ENCODE measurements at places on chromosomes 5 and 9.

DNA sequence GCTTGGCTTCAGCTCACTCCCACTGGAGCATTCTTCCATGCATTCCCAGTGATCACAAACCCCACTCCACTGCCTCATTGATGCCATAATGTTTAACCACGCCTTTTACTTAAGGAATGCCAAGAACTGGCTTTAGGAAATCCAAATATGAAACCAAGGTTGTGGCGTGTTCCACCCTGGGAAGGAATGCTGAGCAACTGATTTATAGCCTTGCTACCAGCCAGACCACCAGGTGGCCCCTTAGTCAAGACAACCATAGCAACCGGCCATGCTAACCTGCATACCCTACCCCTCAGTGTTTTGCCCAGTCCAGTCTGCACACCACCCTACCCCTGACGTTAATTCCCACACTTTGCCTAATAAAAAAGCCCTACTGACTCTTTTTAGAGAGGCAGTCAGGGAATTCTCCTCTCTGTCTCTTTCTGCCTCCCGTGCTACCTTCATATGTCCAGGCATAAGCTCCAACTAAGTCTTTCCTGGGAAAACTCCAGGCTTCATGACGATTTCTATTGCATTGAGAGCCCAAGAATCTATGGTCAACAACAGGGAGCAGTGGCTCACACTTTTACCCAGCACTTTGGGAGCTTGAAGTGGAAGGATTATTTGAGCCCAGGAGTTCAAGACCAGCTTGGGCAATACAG lies 27.0 kb upstream of the PRRC2B start:
- peak; percentile 49 for DNase-seq

DNA sequence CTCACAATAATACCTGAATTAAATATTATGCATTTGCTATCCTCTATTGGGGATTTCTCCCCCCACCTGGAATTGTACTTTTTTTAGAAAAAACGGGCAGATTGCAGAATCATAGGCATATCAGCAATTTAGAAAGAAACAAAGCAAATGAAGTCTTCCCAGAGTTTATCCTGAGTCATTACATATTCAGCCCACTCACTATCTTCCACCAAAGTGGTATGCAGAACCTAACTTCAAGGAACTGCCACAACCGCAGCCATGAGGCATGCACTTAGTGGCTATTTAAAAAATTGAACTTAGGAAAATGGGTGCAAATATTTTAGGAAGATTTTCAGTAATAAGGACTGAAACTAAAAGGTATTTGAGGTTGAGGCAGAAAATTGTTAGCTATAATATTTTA lies 48.6 kb downstream of the UBAP1 start:
- peak; percentile 87 for DNase-seq

GRCh38 chr5:1292846-1293415 lies 1.9 kb downstream of the TERT start:
- DNase-seq = no peak

- DNase-seq = peak; percentile 35
Measured at GRCh38 chr9:127154390-127155191, 32.2 kb upstream of the ANGPTL2 start.

DNA sequence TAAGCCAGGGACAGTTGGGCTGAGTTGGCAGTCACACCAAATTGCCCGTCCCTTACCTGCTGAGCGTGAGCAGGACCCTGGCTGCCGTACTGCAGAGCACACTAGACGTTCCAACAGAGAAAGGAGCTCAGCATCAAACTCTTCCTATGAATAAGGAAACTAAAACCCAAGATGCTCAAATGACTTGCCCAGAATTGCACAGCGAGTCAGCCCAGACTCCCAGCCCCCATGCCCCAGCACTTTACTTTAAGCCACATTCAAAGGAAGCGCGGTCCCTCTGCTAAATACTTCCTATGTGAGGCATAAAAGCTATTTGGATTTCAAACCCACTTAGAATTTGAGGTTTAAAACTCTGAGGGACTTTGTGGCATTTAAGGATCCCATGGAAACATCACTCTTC lies 23.9 kb downstream of the PAX5 start:
- no peak for DNase-seq

GRCh38 chr5:92874790-92875189 lies 706.2 kb downstream of the NR2F1-AS1 start:
- DNase-seq = no peak

DNA sequence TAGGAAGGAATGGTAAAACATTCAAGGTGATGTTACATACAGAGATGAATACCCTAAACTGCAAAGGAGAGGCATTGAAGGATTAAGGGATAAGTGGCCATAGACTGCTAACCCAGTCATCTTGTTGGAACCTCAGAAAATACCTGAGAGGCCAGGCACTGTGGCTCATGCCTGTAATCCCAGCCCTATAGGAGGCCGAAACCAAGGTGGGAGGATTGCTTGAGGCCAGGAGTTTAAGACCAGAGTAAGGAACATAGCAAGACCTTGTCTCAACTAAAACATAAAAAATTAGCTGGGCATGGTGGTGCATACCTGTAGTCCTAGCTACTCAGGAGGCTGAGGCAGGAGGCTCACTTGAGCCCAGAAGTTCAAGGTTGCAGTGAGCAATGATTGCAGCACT lies 10.9 kb downstream of the ECM2 start:
- DNase-seq = no peak

- no peak for DNase-seq
Measured at GRCh38 chr5:40680741-40681362, 1.1 kb downstream of the PTGER4 start.

- DNase-seq = no peak
Measured at GRCh38 chr5:20446121-20446520, 458.1 kb upstream of the CDH18 start.

DNA sequence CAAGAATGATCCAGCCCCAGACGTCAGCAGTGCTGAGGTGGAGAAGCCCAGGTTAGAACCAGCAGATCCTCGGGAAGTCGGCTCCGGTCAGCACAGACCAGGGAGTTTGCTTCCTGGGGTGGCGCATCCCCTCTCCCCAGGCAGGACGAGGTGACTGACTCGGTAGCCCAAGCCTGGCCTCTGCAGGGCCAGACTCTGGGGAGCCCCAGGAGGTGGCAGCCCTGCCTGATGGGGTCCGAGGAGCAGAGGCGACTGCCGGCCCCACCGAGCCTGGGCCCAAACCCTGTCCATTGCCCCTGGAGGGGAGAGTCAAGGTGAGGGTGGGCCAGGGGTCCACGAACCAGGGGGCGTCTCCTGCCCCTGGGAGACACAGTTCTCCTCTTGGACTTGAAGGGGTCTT lies 52.9 kb upstream of the SARDH start:
- DNase-seq = no peak

GRCh38 chr9:75482566-75482965 lies 394.3 kb downstream of the OSTF1 start:
- no peak for DNase-seq

- no peak for DNase-seq
Measured at GRCh38 chr5:61394793-61395192, 62.7 kb downstream of the ZSWIM6 start.

DNA sequence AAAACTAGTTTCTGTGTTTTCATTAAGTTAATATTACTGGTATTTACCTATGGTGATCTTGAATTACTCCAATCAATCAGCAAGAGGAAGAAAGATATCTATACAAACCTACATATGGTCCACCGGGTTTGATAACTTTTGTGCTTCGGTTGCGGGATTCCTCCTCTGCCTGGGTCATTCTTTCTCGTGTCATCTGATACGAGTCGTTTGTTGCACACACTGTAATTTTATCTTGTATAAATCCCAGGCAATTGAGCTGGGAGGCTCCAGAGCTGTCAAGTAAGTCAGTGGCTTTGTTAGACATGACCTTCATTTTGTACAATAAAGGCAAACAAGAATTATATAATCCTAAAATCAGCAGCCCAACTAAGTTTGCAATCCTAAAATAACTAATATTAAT lies 48.0 kb downstream of the ELL2 start:
- DNase-seq = no peak

GRCh38 chr5:176180339-176180738 lies 57.9 kb upstream of the SIMC1 start:
- peak; percentile 60 for DNase-seq

GRCh38 chr9:137614631-137615386 lies 4.0 kb upstream of the EHMT1 start:
- DNase-seq = no peak

- no peak for DNase-seq
Measured at GRCh38 chr9:33952066-33952465, 96.6 kb downstream of the UBAP2 start.

GRCh38 chr9:12183321-12183720 lies 509.9 kb upstream of the TYRP1 start:
- no peak for DNase-seq

DNA sequence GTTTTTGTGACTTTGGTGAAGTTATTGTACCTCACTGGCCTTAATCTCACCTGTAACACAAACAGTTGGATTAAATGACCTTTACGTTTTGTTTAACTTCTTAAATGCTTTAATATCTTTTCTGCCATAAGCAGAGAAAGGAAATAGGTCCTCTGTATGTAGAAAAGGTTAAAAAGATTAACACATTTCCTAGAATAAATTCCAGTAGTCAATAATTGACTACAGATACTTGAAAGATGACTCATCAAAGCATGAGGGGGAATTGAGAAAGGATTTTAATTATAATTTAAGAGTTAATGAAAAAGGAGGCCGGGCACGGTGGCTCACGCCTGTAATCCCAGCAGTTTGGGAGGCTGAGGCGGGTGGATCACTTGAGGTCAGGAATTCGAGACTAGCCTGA lies 35.8 kb upstream of the CMYA5 start:
- DNase-seq = no peak

- DNase-seq = no peak
Measured at GRCh38 chr5:87785554-87786335, 373.0 kb upstream of the CCNH start.

DNA sequence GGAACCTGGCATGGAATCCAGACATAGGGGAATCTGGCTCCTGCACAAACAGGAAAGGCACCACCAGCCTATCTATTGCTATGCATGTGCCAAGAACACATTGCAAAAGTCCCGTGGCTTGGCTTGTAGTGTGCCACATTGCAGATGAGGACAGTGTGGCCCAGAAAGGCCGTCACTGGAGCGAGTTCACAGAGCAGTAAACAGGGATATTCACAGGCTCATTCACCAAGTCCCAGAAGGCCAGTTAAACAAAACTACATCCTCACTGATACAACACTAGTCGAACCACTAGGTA lies 39.6 kb upstream of the TRIM32 start:
- DNase-seq = no peak

- no peak for DNase-seq
Measured at GRCh38 chr5:58708456-58708855, 125.6 kb downstream of the RAB3C start.

- no peak for DNase-seq
Measured at GRCh38 chr9:131448818-131449217, 53.9 kb upstream of the POMT1 start.

DNA sequence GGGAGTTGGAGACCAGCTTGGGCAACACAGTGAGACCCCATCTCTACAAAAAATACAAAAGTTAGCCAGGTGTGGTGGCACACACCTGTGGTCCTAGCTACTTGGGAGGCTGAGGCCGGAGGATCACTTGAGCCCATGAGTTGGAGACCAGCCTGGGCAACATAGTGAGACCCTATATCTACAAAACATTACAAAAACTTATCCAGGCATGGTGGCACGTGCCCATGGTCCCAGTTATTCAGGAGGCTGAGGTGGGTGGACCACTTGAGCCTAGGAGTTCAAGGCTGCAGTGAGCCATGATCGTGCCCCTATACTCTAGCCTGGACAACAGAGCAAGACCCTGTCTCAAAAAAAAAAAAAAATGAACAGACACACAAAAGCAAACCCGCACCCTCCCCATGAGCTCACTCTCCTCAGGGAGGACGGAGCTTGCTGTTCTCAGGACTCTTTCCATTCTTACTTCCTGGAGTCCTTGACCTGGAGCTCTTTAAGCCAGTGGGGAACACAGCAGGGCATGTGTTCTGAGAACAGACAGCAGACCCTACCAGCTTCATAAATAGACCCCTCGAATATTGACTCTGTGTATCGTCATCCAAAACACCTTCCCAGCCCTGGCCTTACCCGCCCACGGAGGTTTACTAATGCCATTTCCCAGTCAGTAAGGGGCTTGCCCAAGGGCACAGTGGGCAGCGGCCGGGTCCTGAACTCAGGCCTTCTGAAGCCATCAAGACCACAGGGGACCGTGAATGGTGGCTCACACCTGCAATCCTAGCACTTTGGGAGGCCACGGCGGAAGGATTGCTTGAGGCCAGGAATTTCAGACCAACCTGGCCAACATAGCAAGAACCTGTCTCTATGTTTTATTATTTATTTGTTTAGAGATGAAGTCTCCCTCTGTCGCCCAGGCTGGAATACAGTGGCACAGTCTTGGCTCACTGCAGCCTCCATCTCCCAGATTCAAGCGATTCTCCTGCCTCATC lies 11.1 kb downstream of the PTGES2 start:
- DNase-seq = no peak

- no peak for DNase-seq
Measured at GRCh38 chr5:98794001-98794400, 20.5 kb downstream of the RGMB start.

DNA sequence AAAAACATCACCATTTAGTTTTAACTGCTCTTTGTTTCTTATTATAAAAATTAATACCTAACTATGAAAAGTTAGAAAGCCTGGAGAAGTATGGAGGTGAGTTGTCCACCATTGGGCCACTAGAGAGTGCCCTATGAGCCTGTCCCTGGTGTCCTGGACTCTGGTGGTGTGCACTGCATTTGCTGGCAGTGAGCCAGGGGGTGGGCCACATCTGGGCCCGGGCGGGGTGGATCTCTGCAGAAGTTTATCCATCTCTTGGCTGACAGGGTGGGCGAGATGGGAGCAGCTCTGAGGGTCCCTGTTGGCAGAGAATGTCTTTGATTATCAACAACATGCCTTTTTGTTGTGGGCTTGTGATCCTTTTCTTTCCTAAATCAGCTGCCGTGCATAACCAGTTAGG lies 8.2 kb downstream of the TENT4A start:
- DNase-seq = no peak

DNA sequence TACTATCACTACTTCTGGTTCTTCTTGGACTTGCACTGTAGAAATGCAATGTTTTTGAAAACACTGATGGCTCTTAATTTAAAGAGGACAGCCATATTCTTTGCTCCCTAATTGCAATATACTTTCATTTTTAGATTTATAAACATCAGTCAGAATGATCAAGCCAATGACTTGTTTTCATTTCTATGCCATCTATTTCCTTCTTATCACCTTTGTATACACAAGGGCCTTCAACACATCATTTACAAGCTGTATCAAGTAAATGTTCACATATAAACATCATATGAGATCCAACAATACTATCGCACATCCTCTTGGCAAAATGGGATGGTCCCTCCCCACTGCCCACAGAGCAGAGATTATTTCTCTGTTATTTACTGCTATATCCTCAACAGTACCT lies 24.9 kb downstream of the AUH start:
- DNase-seq = no peak

- no peak for DNase-seq
Measured at GRCh38 chr5:36900283-36900682, 23.7 kb downstream of the NIPBL start.

- DNase-seq = no peak
Measured at GRCh38 chr5:107937651-107938355, 267.1 kb upstream of the EFNA5 start.

- no peak for DNase-seq
Measured at GRCh38 chr9:61666310-61666709, 476.5 kb downstream of the SPATA31A7 start.

GRCh38 chr9:32502464-32502863 lies 23.5 kb downstream of the RIGI start:
- DNase-seq = peak; percentile 79

GRCh38 chr9:127122176-127123063 lies at the start of gene ANGPTL2:
Gene ANGPTL2 (minus strand): TSS chr9:127122635. CDS start chr9:127108731, 13,904 bp downstream.
- peak; percentile 95 for DNase-seq
